Naive thymus-derived CD4-positive, alpha-beta T cell (primary cell): ENCODE measurements at places on chromosomes 6 and 20. TPM values are rescaled to one million over a fixed set of nuclear protein-coding genes. Genes with fewer than 3 reads are reported as not detected.

OR12D3 gene
- total RNA-seq: not detected

ESR1 gene
- 5.2 TPM for total RNA-seq

- H3K27me3 ChIP-seq: no peaks in the 10 kb centered on the region
- H3K4me1 ChIP-seq: peaks cover 6% of the 10 kb centered on the region
- H3K4me3 ChIP-seq: peak overlapping the region; percentile 99
- no peak for DNase-seq
- peaks cover 26% of the 10 kb centered on the region for H3K36me3 ChIP-seq
These were observed 1.2 kb upstream of the ACAT2 start for GRCh38 chr6:159760602-159761057.

DNA sequence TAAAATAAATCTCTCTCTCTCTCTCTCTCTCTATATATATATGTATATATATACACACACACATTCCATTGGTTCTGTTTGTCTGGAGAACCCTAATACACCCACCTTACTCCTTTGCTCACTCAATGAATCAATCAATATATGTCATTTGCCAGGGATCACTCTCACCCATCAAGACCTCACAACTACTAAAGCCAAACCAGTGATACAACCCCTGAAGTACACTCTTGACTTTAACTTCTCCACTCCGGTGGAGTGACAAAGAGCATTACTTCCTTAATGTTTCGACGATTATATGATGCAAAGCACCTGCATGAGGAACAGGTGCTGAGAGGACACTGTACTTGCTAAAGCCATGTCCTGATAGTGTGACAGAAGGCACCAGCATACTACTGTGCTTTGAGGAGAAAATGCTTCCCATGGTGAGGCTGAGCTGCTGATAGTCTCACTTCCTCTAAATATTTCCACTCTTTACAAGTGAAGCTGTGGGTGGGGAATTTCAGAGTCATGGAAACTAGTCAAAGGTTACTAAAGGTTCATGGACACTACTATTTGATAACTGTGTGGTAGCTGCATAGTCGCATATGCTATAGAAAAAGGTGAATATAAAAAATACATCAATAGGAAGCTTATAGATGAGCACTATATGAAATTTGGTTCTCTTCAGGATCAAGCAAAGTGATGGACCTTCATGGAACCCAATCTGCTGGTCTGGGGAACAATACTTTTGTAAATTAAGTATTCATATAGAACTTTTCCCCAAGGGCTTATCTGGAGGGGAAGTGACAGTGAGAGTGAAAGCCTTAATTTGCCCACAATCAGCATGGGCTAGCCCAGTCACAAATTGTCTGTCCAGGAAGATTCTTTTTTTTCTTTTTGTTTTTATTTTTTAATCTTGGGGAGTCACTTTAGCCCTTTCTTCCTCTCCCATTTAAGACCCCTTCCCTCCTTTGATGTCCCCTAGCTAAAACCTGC lies 141.9 kb upstream of the NEDD9 start:
- H3K27me3 ChIP-seq: no peaks in the 10 kb centered on the region
- peaks cover 15% of the 10 kb centered on the region for H3K4me1 ChIP-seq
- no peak overlapping the region for H3K27ac ChIP-seq
- DNase-seq: no peak
- no peak overlapping the region for H3K4me3 ChIP-seq
